HFFc6 (cell line): ENCODE measurements at places on chromosomes 5 and 9. TPM values are rescaled to one million over a fixed set of nuclear protein-coding genes. Genes with fewer than 3 reads are reported as not detected.

The CARTPT gene
- total RNA-seq: not detected in 3 replicates

- DNase-seq: no peak
Observed at GRCh38 chr5:173786286-173787187, 101.6 kb upstream of the CPEB4 start.

DNA sequence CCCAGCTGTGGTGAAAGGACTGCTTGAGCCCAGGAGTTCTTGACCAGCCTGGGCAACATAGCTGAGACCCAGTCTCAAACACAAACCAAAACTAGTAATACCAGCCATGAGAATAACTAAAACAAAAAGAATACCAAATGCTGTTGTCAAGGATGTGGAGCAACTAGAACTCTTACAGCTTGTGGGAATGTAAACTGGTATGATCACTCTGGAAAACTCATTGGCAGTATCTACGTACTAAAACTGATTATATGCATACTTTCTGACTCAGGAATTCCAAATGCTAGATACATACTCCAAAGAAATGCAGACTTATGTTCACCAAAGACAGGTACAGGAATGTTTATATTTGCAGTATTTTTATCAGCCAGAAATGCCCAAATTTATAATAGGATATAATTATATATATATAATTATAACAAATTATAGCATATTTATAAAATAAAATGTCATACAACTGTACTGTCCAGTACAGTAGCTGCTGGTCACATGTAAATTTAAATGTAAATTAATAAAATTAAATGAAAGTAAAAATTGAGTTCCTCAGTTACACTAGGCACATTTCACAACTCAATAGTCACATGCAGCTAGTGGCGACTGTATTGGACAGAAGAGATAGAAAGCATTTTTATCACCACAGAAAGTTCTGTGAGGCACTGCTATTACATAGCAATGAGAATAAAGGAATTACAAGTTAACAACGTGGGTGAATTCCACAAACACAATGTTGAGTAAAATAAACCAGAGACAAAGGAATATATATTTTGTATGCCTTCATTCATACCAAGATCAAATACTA, 118.5 kb downstream of the GNAQ start:
- DNase-seq: peak; percentile 31

The PITX1 gene
- total RNA-seq: 15.6 to 25.5 TPM (median 19.5 TPM) in 3 replicates

- DNase-seq: no peak
Observed at GRCh38 chr5:126794157-126794828, 17.4 kb downstream of the LMNB1 start.

DNA sequence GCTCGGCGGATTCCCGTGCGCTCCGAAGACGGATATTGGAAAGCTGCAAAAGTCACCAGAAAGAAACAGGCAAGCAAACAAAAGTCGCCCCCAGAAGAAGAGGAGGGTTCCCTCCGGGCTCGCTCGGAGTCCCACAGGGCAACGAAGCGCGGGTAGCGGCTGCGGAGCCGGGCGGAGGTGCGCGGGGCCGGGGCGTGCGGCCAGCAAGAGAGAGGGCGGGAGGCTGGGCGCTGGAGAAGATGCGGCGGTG, at the start of gene FBN2:
FBN2 (minus strand) TSS at position 246 of the 250 bp plus-strand sequence. CDS start 642 bp downstream, outside the sequence.
- DNase-seq: no peak

DNA sequence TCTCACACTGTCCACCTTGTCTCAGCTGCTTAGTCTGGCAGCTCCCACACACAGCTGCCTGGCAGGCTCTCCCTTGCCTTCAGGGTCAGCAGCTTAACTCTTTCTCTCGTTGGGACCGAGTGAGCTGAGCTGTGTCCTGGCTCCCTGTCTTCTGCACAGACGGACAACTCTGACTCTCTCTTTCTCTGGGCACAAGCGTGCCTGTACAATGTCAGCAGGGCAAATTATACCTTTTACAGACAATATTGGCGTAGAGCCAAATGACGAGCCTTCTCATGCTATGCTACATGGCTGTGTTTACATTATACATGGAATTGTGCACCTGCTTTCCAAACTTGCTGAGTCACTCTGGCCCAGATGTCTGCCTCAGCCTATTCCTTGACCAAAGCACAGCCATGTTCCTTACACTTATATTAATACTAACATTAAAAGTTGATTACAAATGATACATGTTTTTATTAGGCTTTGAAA, 188.6 kb downstream of the CYLC2 start:
- no peak for DNase-seq

GRCh38 chr5:107615299-107615817, 55.4 kb downstream of the EFNA5 start:
- no peak for DNase-seq

DNA sequence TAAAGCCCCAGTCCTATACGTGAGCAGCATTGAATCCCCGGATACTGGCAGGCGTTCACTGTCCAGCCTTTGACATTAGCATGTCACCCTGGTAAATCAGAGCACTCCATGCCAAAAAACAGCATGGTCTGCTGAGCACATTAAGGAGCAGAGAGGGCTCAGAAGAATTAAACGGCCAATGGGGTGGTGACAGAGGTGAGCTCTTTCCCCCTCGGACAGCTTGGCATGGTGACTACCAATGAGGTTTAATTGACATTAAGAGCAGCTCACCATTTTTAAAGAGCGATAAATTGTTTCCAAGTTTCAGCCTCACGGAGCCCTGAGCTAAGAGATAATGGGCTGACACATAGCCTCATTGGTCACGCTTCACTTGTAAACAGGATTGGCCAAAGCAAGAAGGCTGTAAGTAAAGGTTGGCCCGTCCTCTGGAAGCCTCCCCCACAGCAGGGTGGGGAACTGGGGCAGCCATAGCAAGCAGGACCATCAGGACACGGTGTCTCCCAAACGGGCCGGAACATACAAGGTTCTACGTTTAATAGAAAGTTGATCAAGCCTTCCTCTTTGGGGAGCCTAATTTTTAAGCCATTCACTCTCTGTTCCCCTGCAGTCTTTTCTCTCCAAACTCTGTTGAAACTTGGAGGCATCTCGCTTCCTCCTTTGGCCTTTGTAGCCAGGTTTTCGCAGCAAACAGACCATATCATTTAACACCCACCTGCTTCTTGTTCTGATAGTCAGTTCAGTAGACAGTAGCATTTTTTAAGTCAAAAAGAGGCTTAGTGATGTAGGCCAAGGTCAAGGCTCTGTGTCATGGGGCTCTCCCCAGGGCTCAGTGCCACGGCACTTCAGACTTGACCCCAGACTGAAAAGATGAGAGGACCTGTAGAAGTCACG, 25.9 kb downstream of the QRFP start:
- DNase-seq: no peak

The ZFYVE16 gene
- total RNA-seq: 26.3 to 27.3 TPM (median 26.6 TPM) in 3 replicates

DNA sequence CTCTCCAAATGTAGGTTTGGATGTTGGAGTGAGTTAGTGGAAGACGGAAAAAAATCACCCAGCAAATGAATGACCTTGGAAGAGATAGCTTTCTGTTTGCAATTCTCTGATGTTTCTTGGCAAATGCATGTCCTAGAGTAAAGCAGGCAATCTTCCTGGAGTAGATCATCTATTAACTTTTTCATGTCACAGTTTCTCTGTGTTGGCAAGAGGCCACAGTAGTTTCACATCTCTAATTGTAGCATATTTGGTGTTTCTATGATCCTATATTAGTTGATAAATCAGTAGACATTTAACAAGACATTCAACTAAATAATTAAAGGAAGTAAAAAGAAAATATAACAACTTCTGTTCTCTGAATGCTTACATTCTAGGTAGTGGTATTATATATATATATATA, 138.2 kb upstream of the MINAR2 start:
- DNase-seq: no peak

DNA sequence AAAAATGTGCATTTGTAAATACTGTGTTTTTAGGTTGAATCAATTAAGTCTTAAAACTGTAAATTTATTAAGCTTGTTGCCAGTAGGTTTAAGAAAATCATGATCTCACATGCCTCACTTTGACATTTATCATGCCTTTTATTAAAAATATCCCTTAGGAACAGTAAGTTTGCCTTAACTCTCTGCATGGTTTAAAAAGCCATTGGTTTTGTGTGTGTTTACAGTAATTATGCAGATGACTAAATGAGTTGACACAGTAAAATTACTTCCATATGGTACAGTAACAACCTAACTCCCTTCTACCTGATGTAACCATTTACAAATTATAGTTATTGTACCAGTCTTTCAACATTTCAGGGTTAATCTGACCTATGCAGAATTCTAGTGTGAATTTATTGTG, 6.5 kb downstream of the RPS6 start:
- no peak for DNase-seq

GRCh38 chr9:94772639-94773303, 46.3 kb downstream of the AOPEP start:
- DNase-seq: no peak

GRCh38 chr9:75188756-75189155, 100.4 kb downstream of the OSTF1 start:
- no peak for DNase-seq

DNA sequence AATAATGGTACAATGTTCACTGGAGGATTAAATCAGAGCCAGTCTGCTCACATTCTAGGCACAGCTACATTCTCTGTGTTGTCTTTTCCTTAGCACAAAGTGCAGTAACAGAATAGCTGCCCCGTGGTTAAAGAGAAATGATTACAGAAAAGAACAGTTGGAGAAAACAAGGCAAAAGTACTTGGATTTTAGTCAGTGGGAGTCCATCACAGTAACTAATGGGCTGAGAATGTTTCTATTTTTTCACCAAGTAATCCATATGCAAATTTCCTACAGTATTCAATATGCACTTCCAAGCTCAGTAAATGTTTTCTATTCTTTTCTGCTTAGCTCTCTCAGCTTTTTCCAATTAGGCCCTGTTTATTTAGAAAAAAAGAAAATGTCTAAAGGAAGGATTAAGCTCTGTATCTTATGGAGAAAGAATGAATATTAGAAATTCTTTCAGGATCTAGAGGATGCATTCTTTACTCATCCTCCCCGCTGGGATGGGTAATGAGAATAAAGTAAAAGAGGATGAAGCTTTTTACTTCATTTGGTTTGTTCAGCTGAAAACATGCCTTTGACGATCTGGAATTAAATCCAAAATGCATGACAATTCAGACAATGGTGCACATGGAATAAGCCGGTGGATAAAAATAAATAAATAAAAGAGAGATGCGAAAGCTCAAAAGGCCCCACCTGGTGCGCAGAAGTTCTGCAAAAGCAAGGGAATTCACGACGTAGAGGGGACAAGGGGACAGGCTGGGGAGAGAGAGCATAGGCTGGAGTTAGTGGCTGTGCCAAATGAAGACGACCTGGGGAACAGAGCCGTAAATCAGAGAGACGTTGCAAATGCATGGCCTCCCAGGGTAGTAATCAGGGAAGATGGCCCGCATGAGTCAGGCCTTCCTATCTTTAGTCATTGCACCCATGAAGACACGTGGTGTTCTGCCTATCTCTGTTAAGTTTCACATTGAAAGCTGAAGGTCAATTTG, 345.2 kb downstream of the GLIS3 start:
- no peak for DNase-seq

DNA sequence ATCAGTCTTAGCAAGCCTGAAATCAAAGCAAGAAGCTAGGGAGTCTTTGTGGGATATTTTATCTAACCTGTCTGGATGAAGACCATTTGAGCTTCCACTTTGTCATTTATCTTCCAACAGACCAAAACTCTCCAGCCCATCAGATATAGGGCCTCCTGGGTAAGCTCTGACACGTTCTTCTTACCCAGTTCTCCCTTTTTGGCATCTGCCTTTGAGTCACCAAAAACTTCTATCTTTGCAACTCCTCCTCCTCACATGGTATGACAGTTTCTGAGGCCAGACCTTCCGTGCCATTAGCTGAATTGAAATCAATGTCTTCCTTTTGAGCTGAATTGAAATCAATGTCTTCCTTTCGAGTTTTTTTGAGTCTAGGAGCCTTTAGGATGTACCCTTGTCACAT, 156.6 kb upstream of the SPRY4 start:
- no peak for DNase-seq

The SNX30 gene
- total RNA-seq: 10.8 to 14.6 TPM (median 12.3 TPM) in 3 replicates

GRCh38 chr5:95857185-95857945, 34.8 kb upstream of the GLRX start:
- DNase-seq: peak; percentile 89

The PKD2L2 gene
- total RNA-seq: not detected in 3 replicates

- DNase-seq: no peak
Observed at GRCh38 chr5:37694867-37695266, 145.0 kb downstream of the GDNF start.

GRCh38 chr5:43642428-43642827, 39.4 kb downstream of the NNT start:
- DNase-seq: no peak

- DNase-seq: no peak
Observed at GRCh38 chr5:170289764-170290163, 7.8 kb downstream of the LCP2 start.

DNA sequence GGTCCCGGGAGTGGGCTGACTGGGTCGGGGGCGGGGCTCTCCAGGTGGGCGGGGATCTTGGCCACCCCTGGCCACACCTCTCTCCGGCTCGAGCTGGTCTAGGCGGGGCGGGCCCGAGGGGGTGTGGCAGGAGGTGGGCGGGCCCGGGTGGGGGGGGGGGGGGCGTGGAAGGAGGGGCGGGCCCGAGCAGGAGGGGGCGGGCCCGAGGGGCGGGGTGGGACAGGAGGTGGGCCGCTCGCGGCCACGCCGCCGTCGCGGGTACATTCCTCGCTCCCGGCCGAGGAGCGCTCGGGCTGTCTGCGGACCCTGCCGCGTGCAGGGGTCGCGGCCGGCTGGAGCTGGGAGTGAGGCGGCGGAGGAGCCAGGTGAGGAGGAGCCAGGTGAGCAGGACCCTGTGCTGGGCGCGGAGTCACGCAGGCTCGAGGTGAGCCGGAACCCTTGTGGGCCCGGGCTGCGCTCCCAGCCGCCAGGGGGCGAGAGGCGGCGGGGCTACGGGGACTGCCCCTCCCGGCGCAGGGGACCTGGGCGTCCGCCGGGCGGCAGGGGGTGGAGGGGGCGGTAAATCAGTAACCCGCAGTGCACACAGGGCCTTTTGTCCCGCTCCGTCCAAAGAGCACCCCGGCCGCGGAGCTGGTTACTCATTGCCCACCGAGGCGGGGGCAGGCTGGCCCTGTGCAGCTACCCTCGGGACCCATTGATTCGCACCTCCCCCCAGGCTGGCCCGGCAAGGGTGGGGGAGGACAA, at the start of gene FGFR4:
FGFR4 (plus strand) TSS at position 262 of the 744 bp plus-strand sequence. CDS start 2,688 bp downstream, outside the sequence.
- DNase-seq: peak; percentile 28

DNA sequence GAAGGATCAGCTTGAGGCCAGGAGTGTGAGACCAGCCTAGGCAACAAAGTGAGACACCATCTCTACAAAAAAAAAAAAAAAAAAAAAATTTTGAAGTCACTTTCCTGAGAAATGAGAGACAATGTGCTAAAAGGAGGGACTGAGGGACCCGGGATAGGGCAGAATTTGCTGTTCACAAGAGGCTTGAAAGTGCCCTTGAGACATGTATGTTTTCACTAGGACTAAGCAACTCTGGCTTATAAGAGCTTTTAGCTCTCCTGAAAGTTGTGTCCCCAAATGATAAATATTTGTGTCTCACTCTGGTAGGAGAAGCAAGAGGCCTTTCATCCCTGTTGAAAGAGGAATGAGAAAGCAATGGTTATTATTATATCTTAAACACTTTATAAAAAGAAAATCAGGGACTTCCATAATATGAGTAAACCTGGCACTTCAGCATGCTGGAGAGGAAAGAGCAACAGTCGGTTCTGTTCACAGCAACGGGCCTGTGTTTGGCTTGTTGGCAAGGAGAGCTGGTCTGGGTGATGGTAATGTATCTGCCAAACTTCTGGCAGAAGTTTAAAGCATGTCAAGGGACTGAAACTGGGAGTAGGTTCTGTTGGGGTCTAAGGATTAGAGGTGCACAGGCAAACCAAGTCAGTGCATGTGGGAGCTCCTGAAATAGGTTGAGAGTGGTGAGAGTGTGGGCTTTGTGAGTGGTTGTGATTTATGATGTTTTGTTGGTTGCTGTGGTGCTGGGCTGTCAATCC, 32.2 kb downstream of the ENTREP1 start:
- DNase-seq: no peak
